Motor neuron (in vitro differentiated cells): ENCODE measurements at places on chromosomes 3 and 15.
A peak's percentile ranks its signal among the peaks of the same experiment; 100 is the strongest.

DNA sequence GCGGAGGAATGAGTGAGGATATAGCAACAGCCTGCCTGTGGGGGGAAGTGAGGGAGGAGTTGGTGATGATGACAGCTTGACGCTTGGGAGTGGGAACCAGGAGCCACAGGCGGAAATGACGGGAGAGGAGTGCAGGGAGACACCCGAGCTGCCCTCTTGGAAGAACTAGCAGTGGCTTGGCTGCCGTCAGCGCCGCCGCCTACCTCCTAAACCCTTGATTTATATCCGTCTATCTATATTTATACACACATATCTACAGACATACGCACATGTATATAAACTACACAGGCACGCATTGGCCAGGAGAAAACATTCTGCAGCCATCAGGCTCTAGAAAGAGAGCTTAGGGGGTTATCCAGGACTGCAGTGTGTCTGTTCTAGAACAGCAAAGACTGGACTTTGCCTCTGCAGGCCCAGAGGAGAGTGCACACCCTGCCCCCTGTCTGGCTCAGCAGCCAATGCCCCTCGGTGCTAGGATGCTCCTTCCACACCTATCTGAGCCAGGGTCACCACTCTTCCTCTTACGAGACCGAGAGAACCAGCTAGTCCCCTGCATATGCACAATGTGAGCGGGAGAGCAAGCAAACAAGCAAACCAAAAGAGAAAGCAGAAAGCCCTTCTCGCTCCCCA lies 45.3 kb upstream of the MAGEF1 start:
- peak; percentile 81 for ATAC-seq

- ATAC-seq: peak; percentile 89
Observed at GRCh38 chr3:14124615-14125192, at the start of the genes CHCHD4 and TMEM43. Gene CHCHD4 (minus strand): TSS chr3:14124870. CDS start chr3:14124676, 194 bp downstream. Gene TMEM43 (plus strand): TSS chr3:14125052. CDS start chr3:14125194, 142 bp downstream.

GRCh38 chr15:38828031-38828532 lies 263.5 kb upstream of the RASGRP1 start:
- ATAC-seq: no peak

- peak; percentile 31 for ATAC-seq
Observed at GRCh38 chr15:41513506-41514227, at the start of gene LTK. Gene LTK (minus strand): TSS chr15:41513827. CDS start chr15:41513709, 118 bp downstream.

DNA sequence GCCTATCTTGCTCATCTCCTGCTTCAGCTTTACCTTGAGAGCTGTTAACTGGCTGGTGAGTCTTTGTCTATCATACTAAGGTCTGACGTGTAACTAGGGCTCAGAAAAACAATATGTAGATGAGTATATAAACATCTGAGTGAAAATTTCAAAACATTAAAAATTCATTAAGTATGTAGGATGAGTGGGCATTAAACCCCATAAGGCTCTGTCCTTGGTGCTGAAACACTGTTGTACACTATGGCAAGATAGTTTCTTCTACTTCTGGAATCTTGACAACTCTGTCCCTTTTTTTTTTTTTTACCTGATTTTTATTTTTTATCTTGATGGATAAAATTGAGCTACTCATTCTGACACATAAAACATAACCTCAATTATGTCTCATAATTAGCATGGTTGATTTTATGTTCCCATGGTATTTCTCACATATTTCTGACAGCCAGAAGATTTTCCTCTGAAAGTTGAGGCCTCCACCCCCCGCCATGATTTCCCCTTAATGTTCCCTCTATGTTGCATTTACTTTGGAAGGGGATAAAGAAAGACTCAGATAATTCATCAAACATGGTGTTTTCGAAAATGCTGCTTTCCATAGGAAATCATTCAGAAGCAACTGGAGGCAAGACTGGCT lies 54.3 kb downstream of the DGKG start:
- no peak for ATAC-seq

GRCh38 chr15:57477736-57478522 lies 101.6 kb downstream of the CGNL1 start:
- ATAC-seq: no peak

DNA sequence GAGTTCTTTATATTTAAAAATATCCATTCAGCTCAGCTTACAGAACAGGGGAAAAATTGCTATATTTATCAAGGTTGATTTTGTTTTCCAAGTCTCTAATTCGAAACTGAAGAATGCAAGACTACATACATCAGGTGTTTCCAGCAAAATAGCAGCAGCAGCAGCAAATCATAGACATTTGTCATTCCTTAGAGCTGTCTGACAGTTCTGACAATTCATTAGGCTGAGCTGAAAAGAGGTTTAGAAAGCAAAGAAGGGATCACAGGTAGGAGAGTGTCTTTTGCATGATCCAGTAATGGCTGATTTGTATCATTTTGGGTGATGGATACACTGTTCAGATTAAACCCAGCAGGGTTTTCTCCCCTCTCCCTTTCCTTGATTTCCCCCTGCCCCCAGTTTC lies 545.7 kb downstream of the MCTP2 start:
- ATAC-seq: peak; percentile 25

GRCh38 chr3:144760831-144761230 lies 789.2 kb downstream of the DIPK2A start:
- no peak for ATAC-seq

GRCh38 chr15:50558012-50558411 lies 11.5 kb upstream of the USP50 start:
- ATAC-seq: no peak

GRCh38 chr3:43624619-43625305 lies 3.0 kb upstream of the ANO10 start:
- ATAC-seq: no peak
